ENCODE measurements at places on chromosomes 7 and 10.

GRCh38 chr7:75054744-75055143, 18.9 kb downstream of the RCC1L start:
- no peak for DNase-seq

DNA sequence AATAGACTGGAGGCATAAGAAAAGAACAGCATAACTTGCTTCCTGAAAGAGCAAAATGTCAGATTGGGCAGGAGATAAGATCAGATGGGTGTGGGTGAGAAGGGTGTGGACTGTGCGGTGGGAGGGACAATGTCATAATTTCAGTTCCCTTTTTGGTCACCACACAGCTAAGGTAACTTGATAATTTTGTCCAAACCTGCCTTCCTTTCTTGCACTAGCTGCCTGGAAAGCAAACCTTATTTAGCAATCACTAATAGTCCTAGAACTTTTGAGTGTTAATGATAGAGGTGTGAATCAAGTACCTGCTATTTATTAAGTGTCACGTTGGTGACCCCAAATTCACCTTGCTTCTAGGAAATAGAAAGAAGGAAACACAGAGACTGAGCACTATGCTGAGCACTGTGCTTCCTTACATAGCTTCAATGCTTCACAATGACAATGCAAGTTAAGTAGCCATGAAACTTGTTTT, 72.4 kb upstream of the SP4 start:
- DNase-seq, result no peak

DNA sequence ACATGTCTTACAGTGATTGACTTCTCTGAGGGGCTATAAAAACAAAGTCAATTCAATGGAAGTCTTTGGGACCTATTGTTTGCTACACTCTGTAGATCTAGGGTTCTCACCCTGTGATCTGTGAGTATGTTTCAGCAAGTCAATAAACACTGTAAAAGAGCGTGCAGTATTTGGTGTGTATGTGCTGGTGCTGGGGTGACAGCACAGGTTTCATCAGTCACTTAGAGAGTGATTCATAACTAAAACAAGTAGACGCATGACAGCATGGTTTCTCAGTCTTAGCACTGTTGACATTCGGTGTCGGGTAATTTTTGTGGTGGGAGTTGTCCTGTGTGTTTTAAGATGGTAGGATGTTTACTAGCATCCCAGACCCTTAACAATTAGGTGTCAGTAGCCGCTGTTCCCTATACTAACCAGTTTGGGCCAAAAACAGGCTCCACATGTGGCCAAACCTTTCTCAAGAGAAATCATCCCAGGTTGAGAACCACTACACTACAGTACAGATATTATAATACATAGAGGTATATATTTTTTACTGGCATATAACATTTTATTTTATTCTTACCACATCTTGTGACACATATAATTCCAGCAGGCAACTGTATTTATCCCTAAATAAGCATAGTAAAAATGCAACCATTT, 411.8 kb downstream of the ARL4A start:
- no peak for DNase-seq

DNA sequence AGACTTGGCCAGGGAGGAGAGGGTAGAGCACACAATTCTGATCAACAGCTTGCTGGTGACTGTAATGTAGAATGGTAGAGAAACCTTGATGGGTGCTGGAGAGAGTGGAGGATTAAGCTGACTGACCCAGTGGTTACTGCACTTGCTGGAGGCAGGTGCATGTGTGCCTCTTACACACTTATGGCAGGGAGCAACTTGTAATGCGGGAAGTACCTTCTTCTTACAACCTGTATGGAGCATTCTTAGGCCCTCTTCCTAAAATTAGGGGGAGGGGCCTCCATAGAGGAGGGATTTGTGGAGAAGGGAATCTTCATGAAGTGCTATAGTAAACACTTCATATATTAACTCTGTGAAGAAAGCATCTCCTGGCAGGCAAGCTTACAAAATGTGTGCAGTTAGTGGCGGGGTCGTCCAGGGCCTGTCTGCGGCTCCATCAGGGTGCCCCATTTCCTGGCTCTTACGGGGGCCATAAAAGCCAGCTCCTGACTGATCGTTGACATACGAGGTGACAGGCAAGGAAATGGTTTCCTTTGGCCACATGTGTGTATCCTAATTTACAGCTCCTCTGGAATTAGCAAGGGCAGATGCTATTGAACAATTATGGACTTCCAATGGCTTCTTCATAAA, 113.5 kb downstream of the RTKN2 start:
- DNase-seq, result no peak

GRCh38 chr7:27164045-27164366, 1.3 kb downstream of the HOXA9 start:
- DNase-seq, result no peak

GRCh38 chr10:20908391-20908790, 11.3 kb upstream of the NEBL start:
- no peak for DNase-seq

GRCh38 chr10:130043491-130043890, 67.1 kb downstream of the C10orf143 start:
- DNase-seq, result no peak

DNA sequence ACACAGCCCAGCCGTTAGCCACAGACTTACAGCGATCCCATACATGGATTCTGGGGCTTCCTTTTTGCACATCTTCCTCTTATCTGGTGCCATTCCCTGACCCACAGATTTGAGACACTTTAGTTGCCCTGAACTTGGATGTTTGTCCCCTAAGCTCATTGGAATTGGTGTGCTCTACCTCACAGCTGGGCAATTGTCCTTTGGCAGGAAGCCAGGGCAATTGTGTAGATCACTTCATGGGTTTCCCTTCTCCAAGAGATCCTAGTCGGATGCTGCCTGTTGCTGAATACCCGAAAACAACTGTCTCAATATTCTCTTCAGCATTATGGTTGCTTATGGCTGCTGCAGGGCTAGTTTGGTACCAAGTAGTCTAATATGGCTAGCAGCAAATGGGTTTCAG, 470.7 kb upstream of the MKI67 start:
- no peak for DNase-seq

GRCh38 chr7:11192506-11192905, 218.8 kb downstream of the PHF14 start:
- DNase-seq, result peak; percentile 21

DNA sequence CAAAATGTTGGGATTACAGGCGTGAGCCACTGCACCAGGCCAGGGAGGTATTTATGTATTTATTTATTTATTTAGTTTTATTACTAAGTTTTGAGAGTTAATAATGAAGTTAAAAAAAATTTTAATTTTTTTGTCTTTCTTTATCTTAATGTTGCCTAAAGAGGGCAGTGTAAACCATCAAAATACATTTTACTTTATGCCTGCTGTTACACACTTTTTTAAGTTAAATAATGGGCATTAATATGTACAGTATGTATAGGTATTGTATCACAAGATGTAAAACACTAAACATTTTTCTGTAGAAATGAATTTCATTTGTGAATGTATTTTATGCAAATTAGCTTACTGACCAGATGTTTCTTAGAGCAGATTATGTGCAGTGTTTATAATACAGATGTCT, 129.4 kb downstream of the AASS start:
- DNase-seq, result no peak

DNA sequence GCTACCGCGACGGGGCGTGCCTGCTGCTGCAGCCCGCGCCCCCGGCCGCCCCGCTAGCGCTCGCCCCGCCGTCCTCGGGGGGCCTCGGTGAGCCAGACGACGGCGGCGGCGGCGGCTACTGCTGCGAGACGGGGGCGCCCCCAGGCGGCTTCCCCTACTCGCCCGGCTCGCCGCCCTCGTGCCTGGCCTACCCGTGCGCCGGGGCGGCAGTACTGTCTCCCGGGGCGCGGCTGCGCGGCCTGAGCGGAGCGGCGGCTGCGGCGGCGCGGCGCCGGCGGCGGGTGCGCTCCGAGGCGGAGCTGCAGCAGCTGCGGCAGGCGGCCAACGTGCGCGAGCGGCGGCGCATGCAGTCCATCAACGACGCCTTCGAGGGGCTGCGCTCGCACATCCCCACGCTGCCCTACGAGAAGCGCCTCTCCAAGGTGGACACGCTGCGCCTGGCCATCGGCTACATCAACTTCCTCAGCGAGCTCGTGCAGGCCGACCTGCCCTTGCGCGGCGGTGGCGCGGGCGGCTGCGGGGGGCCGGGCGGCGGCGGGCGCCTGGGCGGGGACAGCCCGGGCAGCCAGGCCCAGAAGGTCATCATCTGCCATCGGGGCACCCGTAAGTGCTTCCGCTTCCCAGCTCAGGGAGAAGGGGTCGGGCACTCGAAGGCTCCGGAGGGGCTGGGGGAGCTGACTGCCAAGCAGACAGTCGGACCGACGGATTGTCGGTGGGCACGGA, 761 bp downstream of the PTF1A start:
- no peak for DNase-seq

GRCh38 chr10:100528123-100528886, 1.4 kb downstream of the NDUFB8 start:
- no peak for DNase-seq

GRCh38 chr7:151624246-151624928, 104.7 kb upstream of the RHEB start:
- no peak for DNase-seq

DNA sequence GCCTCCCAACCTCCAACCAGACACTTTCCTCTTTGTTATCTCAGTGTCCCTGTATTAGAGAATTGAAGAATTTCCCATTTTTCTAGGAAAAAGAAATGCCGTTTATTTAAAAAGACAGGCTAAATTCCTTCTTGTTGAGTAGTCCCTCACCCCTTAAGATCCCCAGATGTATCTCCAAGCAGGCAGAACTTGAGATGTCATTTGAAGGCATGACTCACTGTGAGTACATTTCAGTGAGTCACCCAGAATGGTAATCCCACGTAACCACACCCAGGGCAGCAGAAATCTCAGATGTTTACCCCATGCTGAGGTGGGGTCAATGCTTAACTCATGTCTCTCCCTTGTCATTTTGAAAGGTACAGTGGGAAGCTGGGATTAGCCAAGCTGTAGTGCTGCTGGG, 4.4 kb downstream of the ZNF655 start:
- DNase-seq, result no peak

DNA sequence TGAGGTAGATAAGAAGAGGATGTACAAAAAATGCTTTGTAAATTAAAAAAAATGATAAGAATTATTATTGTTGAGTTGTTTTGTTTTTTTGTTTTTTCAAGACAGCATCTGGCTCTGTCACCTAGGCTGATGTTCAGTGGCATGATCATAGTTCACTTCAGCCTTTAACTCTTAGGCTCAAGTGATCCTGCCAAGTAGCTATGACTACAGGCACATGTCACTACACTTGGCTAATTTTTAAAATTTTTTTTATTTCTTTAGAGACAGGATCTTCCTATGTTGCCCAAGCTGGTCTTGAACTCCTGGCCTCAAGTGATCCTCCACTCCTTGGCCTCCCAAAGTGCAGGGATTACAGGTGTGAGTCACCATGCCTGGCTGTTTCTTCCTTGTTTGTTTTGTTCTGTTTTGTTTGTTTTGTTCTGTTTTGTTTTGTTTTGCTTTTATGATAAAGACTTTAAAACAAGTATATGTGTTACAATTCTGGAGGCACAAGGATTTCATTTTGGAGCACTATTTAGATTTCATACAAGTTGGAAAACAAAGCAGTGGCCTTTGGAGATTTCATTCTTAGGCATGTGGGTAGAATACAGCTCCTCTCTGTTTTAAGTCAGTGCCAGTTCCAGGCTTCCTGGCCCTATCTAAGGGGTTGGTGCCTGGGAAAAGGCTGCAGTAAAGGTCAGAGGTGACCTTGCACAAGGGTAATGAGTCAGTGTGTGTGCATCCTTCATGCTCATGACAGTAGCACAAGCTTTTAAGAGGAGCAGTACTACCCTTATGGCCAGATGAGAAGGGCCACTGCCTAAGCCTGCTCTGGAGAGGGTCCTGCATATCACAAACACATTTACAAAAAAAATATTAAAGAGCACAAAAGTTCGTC, 17.9 kb downstream of the FGFBP3 start:
- no peak for DNase-seq

DNA sequence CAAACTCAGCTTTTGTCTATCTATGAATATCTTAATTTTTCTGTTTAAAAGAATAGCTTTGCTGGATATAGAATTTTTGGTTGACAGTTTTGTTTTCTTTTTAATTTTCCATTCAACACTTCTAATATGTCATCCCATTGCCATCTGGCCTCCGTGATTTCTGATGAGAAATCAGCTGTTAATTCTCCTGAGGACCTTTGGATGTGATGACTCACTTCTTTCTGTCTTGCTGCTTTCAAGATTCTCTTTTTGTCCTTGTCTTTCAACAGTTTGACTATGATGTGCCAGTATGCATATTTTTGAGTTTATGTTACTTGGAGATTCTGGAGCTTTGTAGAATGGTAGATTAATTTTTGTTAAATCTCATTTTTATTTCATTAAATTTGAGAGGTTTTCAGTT, 38.4 kb downstream of the ZNF518A start:
- DNase-seq, result no peak

DNA sequence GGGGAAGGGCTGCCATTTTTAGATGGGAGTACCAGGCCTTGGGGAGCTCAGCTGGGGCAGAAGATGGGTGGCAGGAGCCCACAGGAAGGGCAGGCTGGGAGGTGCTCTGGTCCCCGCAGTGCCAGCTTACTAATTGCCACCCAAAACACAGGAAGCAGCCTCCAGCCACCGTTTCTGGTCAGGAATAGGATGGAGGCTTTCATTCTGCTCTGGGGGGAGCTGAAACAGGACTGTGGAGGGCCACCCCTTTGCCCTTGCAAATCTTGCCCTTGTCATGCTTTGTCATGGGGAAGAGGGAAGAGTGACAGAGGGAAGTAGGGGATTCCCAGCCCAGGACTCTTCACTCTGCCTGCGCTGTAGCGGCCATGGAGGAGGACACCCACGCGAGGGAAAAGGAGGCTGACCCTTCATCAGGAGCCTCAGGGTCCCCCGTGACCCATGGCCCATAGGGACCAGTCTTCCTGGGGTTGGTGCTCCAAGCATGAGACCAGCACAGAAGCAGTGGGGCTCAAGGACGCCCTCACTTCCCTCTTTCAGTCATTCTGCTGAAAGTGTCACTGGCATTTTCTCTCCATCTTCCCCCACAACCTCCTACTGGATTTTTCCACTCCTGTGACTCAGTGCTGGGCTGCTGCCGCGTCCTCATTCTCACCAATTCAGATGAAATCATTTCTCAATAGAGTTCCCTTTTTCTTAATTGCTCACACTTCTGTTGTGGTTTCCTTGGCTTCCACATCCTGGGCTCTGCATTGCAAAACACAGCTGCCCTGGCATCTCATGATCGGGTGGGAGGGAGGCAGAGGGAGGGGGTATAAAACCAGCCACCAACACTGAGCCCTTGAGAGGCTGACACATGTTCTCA, 61.9 kb downstream of the MKI67 start:
- peak; percentile 68 for DNase-seq

- no peak for DNase-seq
Measured at GRCh38 chr10:97882142-97883091, 32.8 kb downstream of the GOLGA7B start.

- no peak for DNase-seq
Measured at GRCh38 chr7:27251136-27251651, 8.6 kb downstream of the EVX1 start.

DNA sequence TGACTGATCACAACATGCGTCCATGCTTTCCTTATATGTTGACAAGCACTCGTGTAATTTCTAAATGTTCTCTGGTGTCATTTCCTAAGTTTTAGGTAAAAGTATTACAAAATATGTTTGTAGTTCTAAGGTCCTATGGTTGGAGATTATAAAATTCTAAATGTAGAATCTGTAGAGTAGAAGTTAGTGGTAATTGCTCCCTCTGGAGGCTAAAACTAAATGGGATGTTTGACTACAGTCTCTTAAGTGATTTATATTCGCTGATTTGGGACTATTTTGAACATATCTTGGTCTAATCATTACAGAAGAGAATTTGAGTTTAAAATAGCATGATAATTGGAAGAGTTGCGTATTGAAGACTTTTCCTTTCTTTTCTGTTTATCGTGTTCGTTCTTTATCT, 74.1 kb downstream of the ZMYND11 start:
- no peak for DNase-seq

- DNase-seq, result no peak
Measured at GRCh38 chr10:47158116-47159071, 141.6 kb upstream of the GDF10 start.
